Right ventricle myocardium superior (tissue), 1 donor: ENCODE measurements at places on chromosomes 13 and 19.

DNA sequence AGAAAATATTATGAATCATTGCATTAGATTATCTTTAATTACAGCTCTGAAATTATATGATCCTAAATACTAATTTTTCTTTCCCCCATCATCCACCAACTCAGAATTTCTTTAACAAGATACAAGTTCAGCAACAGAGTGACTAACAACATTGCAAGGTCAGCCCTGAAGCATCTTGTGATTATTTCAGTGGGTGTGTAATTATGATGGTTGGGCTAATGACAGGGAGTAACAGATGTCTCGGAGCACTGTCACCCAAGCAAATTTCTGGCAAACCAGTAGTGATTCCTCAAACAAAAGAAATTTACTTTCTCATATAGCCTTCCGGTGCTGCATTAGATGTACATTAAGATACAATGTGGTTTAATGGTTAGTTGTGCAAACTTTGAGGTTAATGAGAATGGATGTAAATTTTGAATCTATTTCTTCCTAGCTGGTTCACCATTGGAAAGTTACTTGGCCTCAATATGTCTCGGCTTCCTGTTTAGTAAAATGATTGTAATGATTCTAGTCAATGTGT, 238.9 kb downstream of the ITGBL1 start:
- no peak for DNase-seq

GRCh38 chr19:34707661-34708060, 26.4 kb upstream of the ZNF181 start:
- DNase-seq: no peak

- DNase-seq: no peak
Observed at GRCh38 chr13:33537676-33538075, 252.1 kb upstream of the STARD13 start.

DNA sequence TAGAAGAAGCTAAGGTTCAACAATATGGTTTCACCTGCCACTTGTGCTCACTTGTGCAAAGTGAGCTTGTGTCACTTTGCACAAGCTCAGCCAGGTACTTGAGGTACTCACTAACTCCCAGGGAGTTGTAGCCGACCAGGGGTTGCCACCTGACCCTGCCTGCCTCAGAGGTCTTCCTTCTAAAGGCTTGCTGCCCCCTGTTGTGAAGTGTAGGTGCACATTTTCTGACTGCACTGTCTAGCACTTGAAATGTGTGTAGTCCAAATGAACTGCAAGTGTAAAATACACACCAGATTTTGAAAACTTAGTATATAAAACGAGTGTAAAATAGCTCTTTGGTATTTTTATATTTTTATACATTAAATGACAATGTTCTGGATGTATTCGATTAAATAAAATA, 230.8 kb downstream of the DLEU7 start:
- DNase-seq: no peak

- DNase-seq: no peak
Observed at GRCh38 chr19:17966550-17967256, at the start of gene KCNN1. Gene KCNN1, plus strand, starts transcription at chr19:17967107. Its CDS starts 6,782 bp downstream, at chr19:17973889.

DNA sequence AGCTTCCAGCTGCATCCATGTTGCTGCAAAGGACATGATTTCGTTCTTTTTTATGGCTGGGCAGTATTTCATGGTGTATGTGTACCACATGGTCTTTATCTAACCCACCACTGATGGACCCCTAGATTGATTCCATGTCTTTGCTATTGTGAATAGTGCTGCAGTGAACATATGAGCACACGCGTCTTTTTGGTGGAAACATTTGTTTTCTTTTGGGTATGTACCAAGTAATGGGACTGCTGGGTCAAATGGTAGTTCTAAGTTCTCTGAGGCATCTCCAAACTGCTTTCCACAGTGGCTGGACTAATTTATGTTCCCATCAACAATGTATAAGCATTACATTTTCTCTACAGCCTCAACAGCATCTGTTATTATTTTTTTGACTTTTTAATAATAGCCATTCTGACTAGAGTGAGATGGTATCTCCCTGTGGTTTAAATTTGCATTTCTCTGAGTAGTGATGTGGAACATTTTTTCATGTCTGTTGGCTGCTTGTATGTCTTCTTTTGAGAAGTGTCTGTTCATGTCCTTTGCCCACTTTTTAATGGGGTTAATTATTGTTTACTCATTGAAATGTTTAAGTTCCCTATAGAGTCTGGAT, 6.8 kb upstream of the UBE2L5 start:
- DNase-seq: no peak

GRCh38 chr19:7069904-7070226, 362 bp downstream of the ZNF557 start:
- DNase-seq: no peak
